ENCODE measurements at places on chromosomes 7 and 10.

GRCh38 chr10:571688-572451 lies 117.6 kb downstream of the DIP2C start:
- no peak for DNase-seq

DNA sequence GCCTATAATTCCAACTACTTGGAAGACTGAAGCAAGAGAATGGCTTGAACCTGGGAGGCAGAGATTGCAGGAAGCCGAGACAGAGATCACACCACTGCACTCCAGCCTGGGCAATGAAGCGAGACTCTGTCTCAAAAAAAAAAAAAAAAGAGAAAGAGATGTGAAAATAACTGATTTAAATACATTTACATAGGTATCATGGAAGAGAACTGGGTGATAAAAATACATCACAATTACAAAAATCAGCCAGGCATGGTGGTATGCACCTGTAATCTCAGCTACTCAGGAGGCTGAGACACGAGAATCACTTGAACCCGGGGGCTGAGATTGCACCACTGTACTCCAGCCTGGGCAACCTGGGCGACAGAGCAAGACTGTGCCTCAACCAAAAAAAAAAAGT lies 19.8 kb downstream of the NANOS1 start:
- no peak for DNase-seq

GRCh38 chr7:143389316-143390103 lies 8.4 kb downstream of the ZYX start:
- no peak for DNase-seq

DNA sequence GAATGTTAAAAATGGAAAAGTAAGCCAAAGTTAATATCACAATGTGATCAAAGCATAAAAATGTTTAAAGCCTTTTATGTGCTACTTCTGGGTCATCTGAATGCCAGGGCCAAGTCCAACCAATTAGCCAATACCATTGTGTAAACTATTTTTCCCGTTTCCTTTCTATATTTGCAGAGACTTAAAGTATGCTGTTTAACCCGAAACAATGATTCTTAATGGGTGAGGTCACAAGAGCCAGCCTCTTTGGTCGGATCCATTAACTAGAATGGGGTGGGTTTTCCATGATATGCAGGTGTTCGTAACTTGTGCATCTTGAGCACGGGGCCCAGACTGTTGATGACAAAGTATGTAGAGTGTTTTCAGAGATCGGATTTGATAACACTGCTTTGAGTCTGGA lies 111.3 kb upstream of the IGFBP3 start:
- no peak for DNase-seq

DNA sequence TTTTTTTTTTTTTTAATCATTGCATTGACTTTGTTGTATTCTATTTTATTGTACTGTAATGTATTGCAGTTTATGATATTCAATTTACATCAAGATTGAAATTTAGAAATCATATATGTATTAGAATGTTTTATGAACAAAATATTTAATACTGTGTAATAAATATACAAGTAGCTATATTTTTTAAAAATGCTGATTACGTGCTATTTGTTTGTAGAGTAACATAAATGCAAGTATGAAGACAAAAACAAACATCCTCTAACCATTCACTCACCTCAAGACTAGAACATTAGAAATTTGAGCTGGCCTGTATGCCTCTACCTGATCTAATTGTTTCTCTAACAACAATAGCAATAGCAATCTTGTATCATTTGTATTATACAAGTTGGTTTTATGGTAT lies 290.3 kb downstream of the GATA3 start:
- DNase-seq: no peak

DNA sequence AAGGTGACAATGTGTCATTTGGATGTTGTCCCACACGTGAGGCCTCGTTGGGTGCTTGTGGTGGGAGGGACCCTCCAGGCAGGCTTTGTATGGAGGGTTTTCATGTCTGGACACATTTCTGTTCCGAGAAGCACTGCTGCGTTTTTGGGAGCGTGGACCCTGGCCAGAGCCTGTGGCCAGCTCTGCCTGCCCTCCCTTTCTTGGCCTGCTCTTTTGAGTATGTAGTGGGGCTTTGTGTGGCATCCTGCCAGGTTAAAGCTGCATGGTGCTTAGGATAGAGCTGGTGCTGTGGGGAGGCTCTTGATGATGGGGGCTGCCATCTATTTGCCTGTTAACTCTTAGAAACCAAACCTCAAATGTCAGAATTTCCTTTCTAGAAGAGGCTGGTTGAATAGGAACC lies 45.7 kb downstream of the GLRX3 start:
- DNase-seq: no peak

- DNase-seq: no peak
Observed at GRCh38 chr7:106618480-106618879, 42.5 kb downstream of the CCDC71L start.

- DNase-seq: no peak
Observed at GRCh38 chr10:101902032-101902819, 58.6 kb upstream of the KCNIP2 start.

DNA sequence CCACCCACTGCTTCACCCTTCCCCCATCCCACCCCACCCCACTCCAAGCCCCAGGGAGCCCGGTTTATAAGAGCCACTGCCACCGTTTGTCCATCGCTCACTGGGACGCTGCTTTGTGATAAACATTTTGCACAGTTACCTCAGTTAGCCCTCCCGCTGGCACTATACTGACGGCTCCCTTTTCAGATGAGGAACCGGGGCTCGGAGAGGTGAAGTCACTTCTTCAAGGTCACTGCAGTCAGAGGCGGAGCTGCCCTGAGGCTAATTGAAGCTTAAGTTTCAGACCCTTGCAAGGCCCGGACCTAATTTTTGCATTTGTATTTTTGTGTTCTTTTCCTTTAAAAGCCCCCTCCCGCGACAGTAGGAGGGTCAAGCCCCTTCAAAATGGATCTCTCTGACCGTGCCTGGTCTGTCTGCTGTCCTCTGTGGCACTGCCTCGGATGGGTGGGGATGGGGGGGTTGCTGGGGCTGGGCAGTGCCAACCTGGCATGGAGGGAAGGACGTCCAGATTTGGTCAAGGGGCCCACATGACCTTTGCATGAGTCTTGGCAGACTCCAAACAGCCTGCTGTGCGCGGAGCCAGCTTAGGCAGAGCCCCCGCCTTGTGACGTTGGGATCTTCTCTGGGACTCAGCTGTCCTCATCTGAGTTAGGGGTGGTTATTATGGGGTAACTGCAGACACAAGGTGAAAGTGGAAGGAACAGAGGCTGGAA lies 17.7 kb upstream of the NODAL start:
- peak; percentile 52 for DNase-seq

- DNase-seq: no peak
Observed at GRCh38 chr10:78903341-78903940, 165.3 kb upstream of the ZMIZ1 start.

DNA sequence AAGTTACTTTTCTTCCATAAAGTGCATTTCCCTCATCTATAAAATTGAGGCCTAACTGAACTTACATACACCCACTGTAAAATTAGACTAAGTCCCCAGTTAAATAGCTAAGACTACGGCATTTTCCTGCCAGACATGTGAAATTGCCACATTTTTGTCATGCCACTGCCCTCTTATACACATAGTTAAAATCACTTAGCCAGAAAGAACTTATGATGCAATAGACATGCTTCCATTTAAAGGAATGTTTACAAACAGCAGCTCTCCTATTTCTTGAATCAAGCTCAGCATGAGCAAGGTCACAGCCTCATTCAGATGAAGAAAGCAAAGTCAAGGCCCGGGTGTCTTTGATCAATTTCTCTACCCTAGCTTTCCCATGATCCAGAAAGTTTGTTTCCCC lies 175.7 kb downstream of the LRRN3 start:
- DNase-seq: no peak

- DNase-seq: no peak
Observed at GRCh38 chr10:32004161-32004591, 52.0 kb downstream of the KIF5B start.

DNA sequence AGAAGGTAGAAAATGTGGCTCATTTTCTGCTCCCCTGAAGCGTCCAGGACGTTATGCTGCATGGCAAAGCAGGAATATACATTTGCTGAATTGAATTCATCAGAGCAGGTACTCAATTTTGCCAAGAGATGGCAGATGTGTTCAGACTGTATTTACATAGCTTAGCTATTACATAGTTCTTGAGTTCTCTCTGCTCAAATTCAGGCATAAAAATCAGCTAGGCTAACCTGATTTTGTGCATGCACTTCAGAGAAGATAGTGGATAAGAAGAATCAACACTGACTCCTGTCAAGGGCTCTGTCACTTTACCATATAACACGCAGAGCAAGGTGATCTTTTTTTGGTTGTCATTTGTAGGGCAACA lies 209.2 kb upstream of the FAM3C start:
- DNase-seq: no peak

DNA sequence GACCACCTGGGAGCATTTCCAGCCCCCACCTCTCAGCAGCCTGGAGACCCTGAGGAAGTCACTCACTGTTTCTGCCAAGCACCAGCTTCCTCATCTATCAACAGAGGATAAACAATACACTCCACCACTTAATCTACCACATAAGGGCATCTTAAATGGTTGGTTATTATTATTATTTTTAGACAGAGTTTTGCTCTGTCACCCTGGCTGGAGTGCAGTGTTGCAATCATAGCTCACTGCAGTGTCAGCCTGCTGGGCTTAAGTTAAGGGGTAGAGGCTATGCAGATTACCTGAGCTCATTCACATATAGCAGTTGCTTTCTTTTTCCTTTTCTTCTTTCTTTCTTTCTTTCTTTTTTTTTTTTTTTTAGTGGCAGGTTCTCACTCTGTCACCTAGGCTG lies 59.5 kb upstream of the ELN start:
- peak; percentile 20 for DNase-seq

GRCh38 chr7:140902303-140902953 lies 22.3 kb downstream of the BRAF start:
- DNase-seq: no peak

- DNase-seq: no peak
Observed at GRCh38 chr10:45581216-45581549, 91.4 kb downstream of the ZFAND4 start.

DNA sequence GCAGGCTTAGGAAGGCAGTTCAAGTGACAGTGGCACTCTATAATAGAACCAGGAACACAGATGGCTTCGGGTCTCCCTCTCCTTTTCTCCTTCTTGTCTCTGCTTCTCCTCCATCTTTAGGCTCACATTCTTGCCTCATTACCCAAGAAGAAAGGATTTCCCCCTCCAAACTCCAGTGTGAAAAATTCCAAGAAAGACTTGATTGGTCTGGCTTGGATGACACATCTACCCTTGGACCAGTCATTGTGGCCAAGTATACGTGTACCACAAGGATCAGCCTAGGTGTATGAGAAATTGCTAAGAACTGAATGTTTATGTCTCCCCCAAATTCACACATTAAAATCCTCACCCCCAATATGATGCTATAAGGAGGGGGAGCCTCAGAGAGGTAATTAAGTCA lies 53.9 kb downstream of the PRTFDC1 start:
- peak; percentile 79 for DNase-seq

DNA sequence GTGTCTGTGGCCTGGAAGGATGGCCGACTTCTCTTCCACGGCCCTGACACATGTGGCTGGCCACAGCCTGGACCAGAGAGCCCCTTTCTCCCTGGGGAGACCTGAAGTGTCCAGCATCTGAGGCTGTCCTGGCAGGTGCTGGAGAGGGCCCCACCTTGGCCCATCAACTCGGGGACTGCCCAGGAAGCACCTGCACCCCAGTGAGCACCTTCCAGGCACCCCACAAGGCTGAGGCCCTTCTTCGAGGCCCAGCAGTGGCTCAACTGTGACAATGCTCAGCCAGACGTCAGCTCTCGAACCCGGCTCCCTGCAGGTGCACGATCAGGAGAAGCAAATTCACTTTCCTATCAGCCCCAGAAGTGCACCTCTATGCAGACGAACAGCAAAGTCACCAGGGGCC lies 24.3 kb downstream of the RGS10 start:
- no peak for DNase-seq

- no peak for DNase-seq
Observed at GRCh38 chr7:2920956-2921652, 77.0 kb upstream of the GNA12 start.

GRCh38 chr7:27073076-27073475 lies 22.7 kb downstream of the HOXA1 start:
- DNase-seq: no peak

- DNase-seq: peak; percentile 66
Observed at GRCh38 chr7:151830121-151830830, 46.6 kb downstream of the PRKAG2 start.

DNA sequence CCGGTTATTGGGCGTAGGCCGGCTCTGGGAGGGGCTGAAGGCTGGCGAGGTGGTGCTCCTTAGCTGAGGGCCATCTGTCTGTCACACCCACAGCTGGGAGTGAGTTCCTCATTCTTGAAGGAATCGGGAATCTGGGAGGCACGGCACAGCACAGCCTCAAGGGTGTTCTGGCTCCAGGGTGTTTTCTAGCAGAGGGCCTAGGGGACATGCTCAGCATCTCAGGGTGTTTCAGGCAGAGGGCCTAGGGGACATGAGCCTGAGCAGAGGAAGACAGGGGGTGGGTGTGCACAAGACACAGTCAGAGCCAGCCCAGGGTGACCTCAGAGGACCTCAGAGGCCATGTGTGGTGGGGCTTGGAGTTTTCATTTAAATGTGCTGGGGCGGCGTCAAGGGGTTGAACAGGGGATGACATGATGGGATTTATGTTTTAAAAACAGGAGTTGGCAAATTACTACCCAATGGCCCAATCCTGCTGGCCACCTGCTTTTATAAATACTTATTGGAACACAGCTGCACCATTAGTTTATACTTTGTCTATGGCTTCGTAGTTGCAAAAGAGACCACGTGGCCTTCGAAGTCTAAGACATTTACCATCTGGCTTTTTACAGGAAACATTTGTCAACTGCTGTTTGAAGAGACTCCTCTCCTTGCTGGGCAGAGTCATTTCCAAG lies 121.6 kb downstream of the PRKAG2 start:
- peak; percentile 47 for DNase-seq

- DNase-seq: no peak
Observed at GRCh38 chr7:117017017-117017451, 63.7 kb downstream of the ST7 start.

- DNase-seq: no peak
Observed at GRCh38 chr10:31390804-31391203, 71.8 kb downstream of the ZEB1 start.

DNA sequence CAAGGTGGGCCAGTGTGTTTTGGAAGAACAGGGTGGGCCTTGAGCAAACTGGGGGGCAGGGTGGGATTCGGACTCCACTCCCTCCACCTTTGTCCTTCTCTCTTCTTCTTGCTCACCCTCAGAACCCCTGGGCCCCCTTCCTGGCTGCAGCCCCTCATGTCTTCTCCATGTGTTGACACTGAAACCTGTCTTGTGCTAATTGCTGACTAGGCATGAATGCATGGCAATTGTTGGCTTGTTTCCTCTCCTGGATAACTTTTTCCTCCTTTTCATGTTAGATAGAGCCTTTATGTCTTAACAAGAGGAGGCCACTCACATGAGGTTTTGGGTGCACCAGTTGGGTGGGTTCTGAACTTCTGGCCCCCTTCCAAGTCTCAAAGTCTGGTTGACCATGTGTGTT lies 181.6 kb upstream of the MKI67 start:
- DNase-seq: no peak

- DNase-seq: peak; percentile 88
Observed at GRCh38 chr10:4018054-4018511, 233.1 kb upstream of the KLF6 start.

DNA sequence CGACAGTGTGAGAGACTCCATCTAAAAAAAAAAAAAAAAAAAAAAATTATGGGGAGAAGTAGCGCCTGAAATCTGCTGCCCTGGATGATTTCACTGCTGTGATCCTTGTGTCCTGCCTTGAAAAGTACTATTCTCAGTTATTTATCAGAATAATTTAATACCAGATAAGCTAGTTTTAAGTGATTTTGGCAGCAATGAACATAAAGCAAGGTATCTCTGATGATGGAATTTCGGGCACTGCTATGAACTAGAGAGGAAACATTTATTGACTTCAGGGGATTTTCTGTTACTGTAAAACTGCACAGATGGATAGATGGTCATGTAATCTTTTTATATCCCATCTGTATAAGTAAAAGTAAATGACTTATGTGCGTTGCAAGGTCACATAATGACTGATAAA lies 619.1 kb upstream of the ANKRD30A start:
- DNase-seq: no peak
